ENCODE measurements at places on chromosomes 11 and 22.

- no peak for DNase-seq
Observed at GRCh38 chr11:115238791-115239190, 265.4 kb downstream of the CADM1 start.

DNA sequence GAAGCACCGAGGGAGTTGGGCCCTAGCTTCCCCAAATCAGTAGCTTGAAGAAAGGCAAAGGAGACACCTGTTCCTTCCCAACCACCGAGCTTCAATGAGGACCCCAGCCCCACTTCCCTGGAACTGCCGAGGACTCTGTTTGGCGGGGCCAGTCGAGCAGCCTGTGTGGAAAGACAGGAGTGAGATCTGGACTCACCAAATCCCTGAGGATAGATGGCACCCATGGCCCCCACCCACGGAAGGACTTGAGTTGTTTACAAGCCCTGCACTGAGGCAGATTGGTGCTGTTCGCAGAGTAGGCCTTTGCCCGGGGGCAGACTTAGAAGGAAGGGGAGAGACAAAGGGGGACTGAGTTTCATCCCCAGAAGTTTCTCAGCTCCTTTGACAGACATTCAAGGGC, 64.6 kb downstream of the FEZ1 start:
- no peak for DNase-seq

DNA sequence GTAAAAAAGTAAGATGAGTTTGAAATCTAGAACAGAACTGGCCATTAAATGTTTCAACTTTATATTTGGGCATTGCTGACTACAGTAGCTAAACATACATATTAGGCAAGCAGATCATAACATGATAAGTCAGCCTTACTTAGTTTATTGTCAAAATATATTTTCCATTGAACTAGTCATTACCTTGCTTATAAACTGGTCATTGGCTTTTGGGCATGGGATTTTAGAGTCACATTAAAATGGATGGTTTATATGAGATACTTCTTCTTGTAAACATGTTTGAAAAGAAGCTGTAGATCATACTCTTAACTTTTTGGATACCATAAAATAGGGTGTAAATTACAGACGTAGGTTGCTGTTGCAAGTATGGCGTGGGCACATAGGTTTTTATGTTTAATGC, 2.7 kb downstream of the HIPK3 start:
- DNase-seq = no peak

GRCh38 chr22:45897736-45898135, 79.2 kb downstream of the WNT7B start:
- DNase-seq = no peak

- DNase-seq = peak; percentile 73
Observed at GRCh38 chr11:65429724-65430405, 7.3 kb downstream of the NEAT1 start.

- DNase-seq = no peak
Observed at GRCh38 chr11:8720868-8721608, 38.4 kb downstream of the RPL27A start.
